Stimulated activated CD4-positive, alpha-beta T cell treated with anti-CD3 and anti-CD28 coated beads, Interleukin-12 subunit alpha, Interleukin-12 subunit beta, amount 100 ng/mL, for 24 hours (primary cell): ENCODE measurements at places on chromosomes 3 and 15.

- no peak for DNase-seq
Measured at GRCh38 chr15:25022233-25022632, 67.4 kb downstream of the SNRPN start.

- no peak for DNase-seq
Measured at GRCh38 chr15:72774696-72775383, 8.7 kb downstream of the ADPGK start.

- DNase-seq: no peak
Measured at GRCh38 chr15:40914486-40914885, 14.7 kb upstream of the DLL4 start.

- no peak for DNase-seq
Measured at GRCh38 chr3:42191443-42191747, 74.6 kb downstream of the CCK start.

DNA sequence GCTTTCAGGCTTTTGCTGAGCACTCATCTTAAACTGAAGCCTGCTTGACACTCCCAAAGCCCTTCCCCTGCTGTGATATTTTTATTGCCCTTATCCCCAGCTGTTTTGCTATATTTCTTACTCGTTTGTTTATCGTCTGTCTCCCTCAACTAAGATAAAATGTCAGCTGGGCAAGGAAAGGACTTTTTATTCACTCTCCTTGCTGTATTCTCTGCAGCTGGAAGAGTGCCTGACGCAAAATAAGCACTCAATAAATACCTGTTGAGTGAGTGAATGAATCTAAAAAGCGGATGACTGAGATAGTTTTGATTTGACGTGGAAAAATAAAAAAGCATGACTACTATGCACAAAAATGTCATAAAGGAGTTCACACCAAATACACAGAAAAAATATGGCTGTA, 84.8 kb upstream of the POMGNT2 start:
- no peak for DNase-seq

GRCh38 chr3:139202226-139202958, 141.4 kb upstream of the MRPS22 start:
- DNase-seq: no peak

GRCh38 chr3:52036829-52037228, 19.5 kb downstream of the DUSP7 start:
- DNase-seq: no peak

DNA sequence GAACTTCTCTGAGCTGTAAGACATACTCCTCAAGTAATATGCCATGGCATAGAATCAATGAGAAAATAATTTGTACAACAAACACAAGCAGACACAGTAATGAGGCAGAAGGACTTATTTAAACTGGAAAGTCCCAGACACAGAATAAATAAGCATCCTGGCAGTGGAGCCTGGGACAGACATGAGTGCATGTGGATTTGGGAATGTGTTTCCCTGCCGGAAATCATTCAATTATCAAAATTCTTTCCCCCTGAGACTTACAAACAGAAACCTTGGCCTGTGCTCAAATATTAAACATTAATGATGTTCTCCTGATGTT, 520.1 kb downstream of the ROBO1 start:
- no peak for DNase-seq

GRCh38 chr3:125003859-125004595, 51.8 kb downstream of the HEG1 start:
- no peak for DNase-seq

- no peak for DNase-seq
Measured at GRCh38 chr3:49629866-49630265, 44.3 kb upstream of the APEH start.

- no peak for DNase-seq
Measured at GRCh38 chr3:187850258-187850921, 105.1 kb upstream of the BCL6 start.

DNA sequence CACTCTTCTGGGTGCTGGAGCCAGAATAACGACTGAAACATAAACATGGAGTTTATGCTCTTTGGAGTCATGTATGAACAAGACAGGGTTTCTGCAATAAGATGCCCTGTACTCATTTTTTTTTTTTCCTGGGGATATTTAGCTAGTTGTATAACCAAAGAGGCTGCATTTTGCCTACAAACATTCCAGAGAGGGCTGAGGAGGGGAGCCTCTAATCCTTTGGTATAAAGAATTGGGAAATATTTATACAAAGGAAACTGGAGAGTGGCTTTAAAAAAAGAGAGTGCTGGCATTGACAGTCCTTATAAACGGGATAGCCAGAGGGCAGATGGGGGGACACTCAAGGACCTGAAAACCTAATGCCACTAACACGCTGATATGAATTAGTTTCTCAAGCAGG, 32.4 kb upstream of the GAP43 start:
- DNase-seq: no peak

GRCh38 chr3:58411036-58411435, 22.6 kb downstream of the PDHB start:
- no peak for DNase-seq

DNA sequence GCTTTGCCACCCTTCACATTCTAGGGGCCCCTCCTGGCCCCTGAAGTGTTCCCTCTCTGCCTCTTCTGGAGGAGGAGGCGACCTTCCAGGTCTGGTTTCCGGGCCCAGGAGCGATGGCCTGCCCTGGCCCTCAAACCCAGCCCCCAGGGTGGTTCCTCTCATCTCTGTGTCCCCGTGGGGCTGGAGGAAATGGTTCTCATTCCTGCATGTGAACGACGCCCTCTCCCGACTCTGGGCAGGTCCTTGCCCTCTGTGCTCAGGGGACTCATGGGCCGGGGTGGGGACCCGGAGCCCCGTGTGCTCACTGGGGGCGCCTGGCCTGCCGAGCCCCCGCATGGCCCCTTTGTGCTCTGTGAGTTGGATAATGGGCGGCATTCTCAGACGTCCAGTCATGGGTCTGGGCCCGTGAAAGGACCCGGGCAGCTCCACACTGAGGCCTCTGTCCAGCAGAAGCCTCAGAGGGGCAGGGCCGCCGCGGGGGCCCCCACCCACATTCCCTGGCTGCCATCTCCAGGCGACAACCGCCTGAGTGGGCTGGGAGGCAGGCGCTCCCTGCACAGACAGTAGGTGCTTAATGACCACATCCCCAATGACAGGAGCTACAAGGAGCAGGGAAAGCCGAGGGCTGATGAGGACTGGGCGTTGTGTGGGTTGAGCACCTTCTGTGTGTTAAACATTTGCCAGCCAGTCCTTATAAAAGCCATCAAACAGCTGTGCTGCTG, 5.5 kb upstream of the PLXND1 start:
- DNase-seq: no peak

- peak; percentile 41 for DNase-seq
Measured at GRCh38 chr3:48400824-48401433, 28.9 kb downstream of the FBXW12 start.

GRCh38 chr15:53671545-53671944, 87.9 kb downstream of the WDR72 start:
- no peak for DNase-seq

GRCh38 chr3:132787616-132788300, 65.5 kb upstream of the NPHP3 start:
- no peak for DNase-seq

GRCh38 chr3:144463911-144464310, 492.3 kb downstream of the DIPK2A start:
- no peak for DNase-seq
